ENCODE measurements at places on chromosomes 7 and 10. TPM values are rescaled to one million over a fixed set of nuclear protein-coding genes. Genes with fewer than 3 reads are reported as not detected.

The SNCG gene
- total RNA-seq: 5.2 TPM

The MMD2 gene
- not detected for total RNA-seq

The JCAD gene
- total RNA-seq: 8.2 TPM

The TDRD1 gene
- 8.1 TPM for total RNA-seq

The SEPHS1 gene
- 42.9 TPM for total RNA-seq

The CYP2C19 gene
- total RNA-seq: not detected

The C10orf67 gene
- total RNA-seq: 0.35 TPM

The CFAP70 gene
- total RNA-seq: 3.7 TPM

The PAX4 gene
- total RNA-seq: not detected

The ZNF365 gene
- total RNA-seq: 8.2 TPM

The TYW1B gene
- 2.8 TPM for total RNA-seq

The GRID2IP gene
- 0.69 TPM for total RNA-seq

The TMEM26 gene
- 0.10 TPM for total RNA-seq

The EEPD1 gene
- 3.6 TPM for total RNA-seq

The NPTX2 gene
- total RNA-seq: not detected

The ZNF804B gene
- total RNA-seq: not detected
